ENCODE measurements at places on chromosomes 6 and 20. TPM values are rescaled to one million over a fixed set of nuclear protein-coding genes. Genes with fewer than 3 reads are reported as not detected.

FAM184A gene
- 16.4 TPM for total RNA-seq

SRPK1 gene
- 28.1 TPM for total RNA-seq

- DNase-seq, result peak; percentile 54
Measured at GRCh38 chr6:6512711-6513110, 75.8 kb upstream of the LY86 start.

GRCh38 chr6:30615958-30616810, 859 bp downstream of the PPP1R10 start:
- DNase-seq, result peak; percentile 80

DNA sequence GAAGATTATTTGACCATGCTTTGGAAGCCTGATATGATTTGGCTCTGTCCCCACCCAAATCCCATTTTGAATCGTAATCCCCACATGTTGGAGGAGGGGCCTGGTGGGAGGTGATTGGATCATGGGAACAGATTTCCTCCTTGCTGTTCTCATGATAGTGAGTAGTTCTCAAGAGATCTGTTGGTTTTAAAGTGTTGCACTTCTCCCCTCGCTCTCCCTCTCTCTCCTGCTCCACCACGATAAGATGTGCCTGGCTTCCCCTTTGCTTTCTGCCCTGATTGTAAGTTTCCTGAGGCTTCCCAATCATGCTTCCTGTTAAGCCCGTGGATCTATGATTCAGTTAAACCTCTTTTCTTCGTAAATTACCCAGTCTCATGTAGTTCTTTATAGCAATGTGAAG, 21.7 kb upstream of the FAM217A start:
- DNase-seq, result no peak
